T-helper 2 cell treated with Interferon-gamma antibody and Interleukin-4, amounts not matched to agents 5 μg/mL and 100 μg/mL, for 36 hours (primary cell): ENCODE measurements at places on chromosomes 4 and X.

DNA sequence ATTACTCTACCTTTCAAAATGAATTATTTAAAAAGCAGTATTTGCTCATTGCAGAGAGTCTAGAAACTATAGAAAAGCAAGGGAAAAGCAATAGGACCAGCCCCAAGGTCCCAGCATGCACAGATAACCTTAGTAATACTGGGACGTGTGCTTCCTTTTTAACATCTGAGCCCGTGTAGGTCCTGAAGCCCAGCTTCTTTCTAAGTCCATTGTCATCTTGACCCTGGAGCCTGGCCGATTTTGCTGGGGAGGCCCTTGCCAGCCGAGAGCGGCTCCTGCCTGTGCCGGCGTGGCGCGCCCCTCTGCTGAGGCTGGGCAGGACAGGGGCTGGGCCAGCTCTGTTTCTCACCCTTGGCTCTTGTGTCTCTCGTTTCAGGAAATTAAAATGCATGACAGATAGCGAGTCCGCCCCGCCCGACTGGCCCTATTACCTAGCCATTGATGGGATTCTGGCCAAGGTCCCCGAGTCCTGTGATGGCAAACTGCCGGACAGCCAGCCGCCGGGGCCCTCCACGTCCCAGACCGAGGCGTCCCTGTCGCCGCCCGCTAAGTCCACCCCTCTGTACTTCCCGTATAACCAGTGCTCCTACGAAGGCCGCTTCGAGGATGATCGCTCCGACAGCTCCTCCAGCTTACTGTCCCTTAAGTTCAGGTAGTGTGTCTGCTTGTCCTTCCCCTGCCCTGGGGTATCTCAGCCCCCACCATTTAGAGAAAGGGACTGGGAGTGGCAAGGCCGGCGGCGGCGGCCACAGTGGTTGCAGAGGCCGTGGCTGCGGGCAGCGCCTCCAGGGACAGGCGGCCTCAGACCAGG is 4.1 kb downstream of the MSANTD1 start:
- DNase-seq: no peak

GRCh38 chr4:53908661-53909078 is 155.7 kb downstream of the CHIC2 start:
- peak; percentile 12 for DNase-seq

DNA sequence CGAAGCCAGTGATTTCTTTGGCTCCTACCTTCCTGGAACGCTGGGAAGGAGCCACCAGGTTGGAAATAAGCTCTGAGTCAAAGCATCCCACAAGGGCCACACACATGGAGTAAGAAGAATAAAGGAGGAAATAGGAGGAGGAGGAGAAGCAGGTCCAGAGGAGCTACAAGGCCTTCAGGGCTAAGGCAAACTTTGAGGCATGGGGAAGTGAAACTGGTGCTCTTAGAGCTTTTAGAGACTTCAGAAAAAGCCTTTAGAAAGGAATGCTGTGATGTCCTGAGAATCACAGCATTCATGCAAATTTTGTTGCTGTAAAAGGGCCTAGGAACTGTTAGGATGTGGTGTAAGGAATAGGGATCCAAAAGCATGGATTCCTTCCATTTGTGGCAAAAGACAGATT is 135.9 kb upstream of the ARHGEF9 start:
- no peak for DNase-seq

GRCh38 chr4:127249767-127250108 is 383.0 kb upstream of the INTU start:
- no peak for DNase-seq

- DNase-seq: peak; percentile 32
These were observed at the start of gene TLR6 for GRCh38 chr4:38856524-38857337. TSS of gene TLR6 (minus strand) at chr4:38856817. CDS start at chr4:38829473, 27,344 bp downstream.

GRCh38 chr4:159169404-159170302 is 66.8 kb downstream of the RAPGEF2 start:
- DNase-seq: no peak

DNA sequence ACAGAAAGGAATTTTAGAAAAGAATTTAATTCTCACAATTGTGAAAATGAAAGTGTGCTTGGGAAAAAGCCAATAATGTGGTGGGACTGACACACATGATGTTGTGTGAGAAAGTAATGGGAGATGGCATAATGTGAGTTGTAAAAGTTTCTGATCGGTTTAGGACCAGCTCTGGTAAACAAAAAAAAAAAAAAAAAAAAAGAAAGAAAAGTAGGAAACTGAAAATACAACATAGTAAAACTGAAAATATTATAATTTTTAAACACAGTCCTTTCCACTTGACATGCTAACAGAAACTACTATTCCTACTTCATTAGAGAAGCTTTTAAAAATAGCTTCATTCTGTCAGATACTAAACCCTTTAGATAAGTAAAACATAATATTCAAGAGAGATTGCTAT is 28.2 kb downstream of the RAP1GDS1 start:
- DNase-seq: no peak

- no peak for DNase-seq
These were observed 526.6 kb downstream of the PACRGL start for GRCh38 chr4:21226637-21227538.

- DNase-seq: no peak
These were observed 5.4 kb downstream of the TSPAN5 start for GRCh38 chr4:98652996-98653395.

DNA sequence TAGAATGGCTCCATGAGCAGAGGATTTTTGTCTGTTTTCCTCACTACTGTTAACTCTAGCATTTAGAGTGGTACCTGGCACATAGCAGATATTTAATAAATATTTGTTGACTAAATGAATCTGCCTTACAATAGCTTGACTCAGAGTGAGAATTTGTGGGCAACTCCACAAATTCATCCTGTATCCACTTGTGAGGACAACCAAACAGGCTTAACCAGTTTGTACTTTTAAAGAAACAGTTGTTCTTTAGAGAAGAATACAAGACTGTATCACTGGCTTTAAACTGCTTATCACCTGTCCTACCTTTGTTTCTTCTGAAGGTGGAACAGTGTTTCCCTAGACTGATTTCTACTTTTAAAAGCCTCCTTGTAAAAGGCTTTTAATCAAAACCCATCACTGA is 141.3 kb upstream of the SH3RF1 start:
- DNase-seq: no peak

GRCh38 chrX:10747975-10748374 is 127.6 kb upstream of the MID1 start:
- no peak for DNase-seq

DNA sequence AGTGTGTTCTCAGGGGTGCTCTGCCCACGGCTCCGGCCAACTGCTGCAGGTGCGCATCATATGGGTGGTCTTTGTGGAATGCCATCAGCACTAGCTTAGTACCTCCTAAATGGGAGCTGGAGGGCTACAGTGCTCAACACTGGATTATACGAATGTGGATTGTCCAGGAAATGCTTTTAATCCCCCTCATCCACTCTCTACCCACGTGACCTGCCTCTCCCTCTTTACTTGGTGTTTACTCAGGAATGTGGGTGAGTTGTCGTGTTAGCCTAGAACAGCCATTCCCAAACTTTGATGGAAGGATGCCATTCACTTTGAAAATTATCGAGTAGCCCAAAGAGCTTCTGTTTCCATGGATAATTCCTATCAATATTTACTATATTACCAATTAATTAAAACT is 150.8 kb downstream of the PTTG2 start:
- DNase-seq: no peak

DNA sequence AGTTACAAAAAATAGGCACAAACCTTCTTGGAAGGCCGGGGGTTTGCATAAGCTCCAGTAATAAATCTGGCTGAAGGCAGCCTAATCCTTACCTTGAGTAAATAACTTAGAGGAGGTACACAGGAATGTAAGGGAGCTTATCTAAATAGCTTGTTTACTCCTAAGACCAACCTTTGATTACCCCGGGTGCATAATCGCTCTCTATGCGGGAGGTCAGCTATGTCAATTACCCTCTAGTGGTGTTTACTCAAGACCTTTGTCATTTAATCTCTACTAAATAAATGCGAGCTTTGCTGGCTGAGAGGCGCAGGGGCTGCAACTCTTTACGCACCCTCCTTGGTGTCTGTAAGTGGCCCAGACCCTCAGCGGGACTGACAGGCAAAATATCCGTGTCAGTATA is 50.2 kb upstream of the MAP9 start:
- no peak for DNase-seq

DNA sequence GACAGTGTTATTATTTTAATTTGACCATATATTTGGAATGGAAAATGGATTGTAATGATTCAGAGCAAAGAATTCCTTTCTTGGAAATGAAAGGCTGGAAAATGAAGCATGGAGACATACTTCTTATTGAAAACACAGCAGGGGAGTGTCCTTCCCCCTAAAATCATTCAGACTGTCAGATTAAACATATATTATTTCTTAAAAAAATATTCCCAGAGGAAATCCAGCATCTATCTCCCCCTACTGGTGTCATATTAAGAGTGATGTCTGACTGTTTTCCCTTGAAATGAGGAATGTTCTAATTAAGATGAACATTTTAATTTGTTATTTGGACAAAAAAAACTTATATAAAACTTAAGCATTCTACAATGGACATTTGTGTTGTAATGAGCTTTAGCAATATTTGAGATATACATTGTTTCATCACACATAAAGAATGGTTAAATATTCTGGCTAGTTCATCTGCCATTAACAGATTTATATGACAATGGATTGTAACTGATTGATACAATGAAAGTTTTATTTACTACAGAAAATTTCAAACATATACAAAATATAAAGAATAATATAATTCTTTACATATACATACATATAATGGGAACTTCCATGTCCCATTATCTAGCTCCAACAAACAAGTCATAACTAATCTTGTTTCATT is 264.6 kb downstream of the SPRY1 start:
- no peak for DNase-seq

DNA sequence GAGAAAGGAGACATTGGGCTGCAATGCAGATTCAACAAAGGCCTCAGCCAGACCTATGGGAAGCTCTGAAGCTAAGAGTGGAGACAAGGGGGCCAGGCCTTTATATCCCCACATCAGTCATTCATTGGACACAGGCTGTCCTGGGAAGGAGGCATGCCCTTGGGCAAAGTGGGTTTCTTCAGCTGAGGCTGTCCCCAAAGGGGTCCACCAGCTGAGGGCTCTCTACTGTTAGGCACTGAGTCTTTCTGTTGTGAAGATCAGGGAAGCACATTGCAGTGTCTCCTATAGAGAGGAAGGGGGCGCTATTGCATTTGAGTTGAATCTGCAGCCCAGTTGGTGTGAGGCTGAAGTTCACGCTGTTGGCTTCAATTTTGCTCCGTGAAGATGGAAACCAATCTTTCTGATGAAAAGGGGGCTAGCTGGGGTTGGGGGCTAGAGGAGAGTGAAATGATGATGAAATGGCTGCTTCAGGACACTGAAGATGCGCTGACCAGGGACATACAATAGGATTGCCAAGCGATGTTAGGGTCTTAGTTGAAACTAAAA is 48.0 kb downstream of the SLC25A5 start:
- DNase-seq: peak; percentile 13

GRCh38 chr4:182604161-182604622 is 313.0 kb downstream of the DCTD start:
- DNase-seq: no peak

GRCh38 chr4:148503681-148504080 is 61.5 kb upstream of the NR3C2 start:
- no peak for DNase-seq

GRCh38 chr4:110902500-110902899 is 279.6 kb upstream of the PITX2 start:
- no peak for DNase-seq

DNA sequence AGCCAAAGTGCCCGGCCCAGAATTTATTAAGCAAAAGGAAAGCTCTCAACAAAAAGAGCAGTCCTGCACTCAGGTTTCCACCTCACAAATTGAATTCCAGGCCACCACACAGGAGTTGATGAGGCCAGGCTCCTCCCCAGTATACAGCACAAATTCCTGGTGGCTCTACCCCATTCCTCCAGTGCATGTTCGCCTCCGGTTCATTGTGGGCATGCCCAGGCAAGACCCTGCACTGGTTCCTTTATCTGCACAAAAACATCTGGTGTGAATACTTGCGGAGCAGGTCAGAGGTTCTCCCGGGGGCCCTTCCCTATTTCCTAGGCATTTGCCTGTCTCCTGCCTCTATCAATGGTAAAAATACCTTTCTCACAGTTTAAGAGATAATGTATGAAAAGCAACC is 195.2 kb upstream of the ANXA10 start:
- DNase-seq: no peak

DNA sequence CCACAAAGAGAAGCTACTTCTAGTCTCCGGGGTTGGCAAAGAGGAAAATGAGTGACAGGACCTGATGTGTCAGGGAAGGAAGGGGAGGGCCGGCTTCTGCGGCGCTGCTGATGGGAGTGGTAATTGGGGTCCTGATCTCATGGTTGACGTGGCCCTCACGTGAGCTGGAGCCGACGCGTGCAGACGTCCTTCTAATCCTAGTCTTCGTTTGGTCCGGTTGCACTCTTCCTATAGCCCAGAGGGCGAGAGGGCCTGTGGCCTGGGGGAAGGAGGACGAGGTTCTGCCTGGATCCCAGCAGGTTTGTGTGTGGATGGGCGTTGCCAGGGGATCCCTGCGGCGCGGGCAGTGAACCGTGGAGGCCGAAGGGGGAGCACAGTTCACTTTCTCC is at the start of gene ARMCX1:
Gene ARMCX1, plus strand, starts transcription at position 186 of the 389 bp plus-strand sequence. CDS start 2,384 bp downstream, outside the sequence.
- no peak for DNase-seq

DNA sequence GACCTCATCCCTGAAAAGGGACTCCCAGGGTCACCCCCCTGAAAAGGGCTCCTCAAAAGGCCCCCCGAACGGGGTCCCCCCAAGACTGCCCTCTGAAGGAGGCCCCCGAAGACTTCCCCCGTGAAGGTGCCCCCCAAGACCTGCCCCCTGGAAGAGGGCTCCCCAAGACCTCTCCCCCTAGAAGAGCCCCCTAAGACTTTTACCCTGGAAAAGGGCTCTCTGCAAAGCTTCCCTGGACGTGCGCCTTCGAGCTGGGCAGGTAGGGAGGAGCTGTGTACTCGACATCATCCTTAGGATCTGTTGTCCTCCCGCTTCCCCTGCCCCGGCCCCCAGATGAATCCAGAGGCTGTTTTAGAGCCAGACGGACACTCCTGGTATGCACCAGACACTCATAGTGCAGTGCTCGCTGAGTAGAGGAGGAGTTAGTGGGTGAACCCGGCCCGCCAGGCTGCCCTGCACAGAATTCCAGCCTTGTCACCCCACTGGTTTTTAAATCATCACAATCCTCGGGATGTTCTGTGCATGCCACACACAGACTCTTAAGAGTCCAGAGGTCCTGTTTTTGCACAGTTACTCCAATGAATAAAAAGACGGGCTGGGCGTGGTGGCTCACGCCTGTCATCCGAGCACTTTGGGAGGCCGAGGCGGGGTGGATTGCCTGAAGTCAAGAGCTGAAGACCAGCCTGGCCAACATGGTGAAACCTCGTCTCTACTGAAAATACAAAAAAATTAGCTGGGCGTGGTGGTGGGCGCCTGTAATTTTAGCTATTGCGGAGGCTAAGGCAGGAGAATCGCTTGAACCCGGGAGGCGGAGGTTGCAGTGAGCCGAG is 5.7 kb upstream of the SLC25A6 start:
- no peak for DNase-seq

- DNase-seq: no peak
These were observed 45.7 kb downstream of the ING2 start for GRCh38 chr4:183550345-183551093.
